ENCODE measurements at places on chromosomes 11 and 22.

DNA sequence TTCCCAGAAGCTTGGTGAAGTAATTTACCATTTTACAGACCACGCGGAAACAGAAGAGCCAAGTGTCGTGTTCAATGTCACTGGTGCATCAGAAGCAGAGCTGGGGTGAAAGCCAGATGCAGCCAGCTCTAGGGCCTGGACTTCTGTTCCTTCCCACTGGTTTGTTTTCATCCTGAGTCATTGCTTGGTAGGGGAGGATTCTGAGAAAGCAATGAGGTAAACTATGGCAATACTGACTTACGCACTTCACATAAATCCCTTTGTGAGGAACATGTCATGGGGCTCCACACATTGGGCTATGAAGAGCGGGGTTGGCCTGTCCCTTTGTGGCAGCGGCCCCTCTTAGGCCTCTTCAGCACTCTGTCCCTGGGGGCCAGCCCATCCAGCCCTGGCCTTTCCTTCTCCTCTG lies 52.4 kb upstream of the RBFOX2 start:
- DNase-seq: peak; percentile 1

- no peak for DNase-seq
Measured at GRCh38 chr22:35899736-35900135, 128.9 kb downstream of the RBFOX2 start.

- no peak for DNase-seq
Measured at GRCh38 chr11:100984668-100985067, 144.9 kb downstream of the PGR start.

GRCh38 chr11:2698386-2699184 lies 1.2 kb downstream of the KCNQ1OT1 start:
- peak; percentile 16 for DNase-seq
